ENCODE measurements at places on chromosomes 6 and 20.

DNA sequence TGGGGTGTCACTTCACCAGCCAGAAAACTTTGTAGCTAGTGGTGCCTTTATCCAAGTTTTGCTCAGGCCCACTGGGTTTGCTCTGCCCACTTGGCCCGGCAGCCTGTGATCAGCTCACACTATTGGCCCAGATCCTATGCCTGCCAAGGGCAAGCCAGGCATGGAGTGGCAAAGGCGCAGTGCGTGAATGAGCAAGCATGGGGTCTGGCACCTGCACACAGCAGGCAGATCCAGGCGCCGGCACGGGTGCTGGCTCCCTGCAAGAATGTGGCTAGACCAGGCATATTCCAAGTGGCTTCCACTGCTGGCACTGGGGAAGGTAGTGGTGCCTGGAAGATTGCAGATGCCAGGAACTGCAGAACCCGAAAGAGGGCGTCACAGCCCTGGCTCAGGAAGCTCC lies 346.9 kb downstream of the LMBRD1 start:
- DNase-seq, result no peak

GRCh38 chr6:65671922-65672321 lies 35.1 kb downstream of the EYS start:
- no peak for DNase-seq

- peak; percentile 3 for DNase-seq
Measured at GRCh38 chr6:122610690-122611455, 668 bp downstream of the PKIB start.

- no peak for DNase-seq
Measured at GRCh38 chr20:661474-662270, 8.7 kb upstream of the SRXN1 start.

GRCh38 chr6:1622220-1622850 lies 12.6 kb downstream of the FOXC1 start:
- no peak for DNase-seq

DNA sequence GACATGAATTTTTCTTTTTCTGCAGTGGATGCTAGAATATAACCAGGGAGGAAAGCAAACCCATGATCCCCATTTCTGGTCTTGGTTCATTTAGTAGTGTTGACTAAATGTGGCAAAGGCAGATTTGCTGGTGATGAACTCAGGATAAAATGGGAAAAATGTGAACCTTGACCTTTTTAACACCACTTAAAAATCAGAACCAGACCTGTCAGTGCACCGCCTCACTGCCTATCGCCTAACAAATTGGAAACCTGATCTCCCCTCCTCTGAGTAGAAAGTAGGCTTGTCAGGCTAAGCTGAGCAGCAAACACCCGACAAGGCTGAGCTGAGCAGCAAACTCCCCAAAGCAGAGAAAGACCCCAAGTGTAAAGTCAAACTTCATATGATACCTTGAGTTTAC lies 254.8 kb downstream of the FOXC1 start:
- no peak for DNase-seq

- no peak for DNase-seq
Measured at GRCh38 chr6:2770171-2770570, 5.0 kb downstream of the WRNIP1 start.

- DNase-seq, result no peak
Measured at GRCh38 chr6:126477678-126478077, 137.8 kb downstream of the CENPW start.

GRCh38 chr20:38152621-38153221 lies 12.3 kb downstream of the TGM2 start:
- no peak for DNase-seq

DNA sequence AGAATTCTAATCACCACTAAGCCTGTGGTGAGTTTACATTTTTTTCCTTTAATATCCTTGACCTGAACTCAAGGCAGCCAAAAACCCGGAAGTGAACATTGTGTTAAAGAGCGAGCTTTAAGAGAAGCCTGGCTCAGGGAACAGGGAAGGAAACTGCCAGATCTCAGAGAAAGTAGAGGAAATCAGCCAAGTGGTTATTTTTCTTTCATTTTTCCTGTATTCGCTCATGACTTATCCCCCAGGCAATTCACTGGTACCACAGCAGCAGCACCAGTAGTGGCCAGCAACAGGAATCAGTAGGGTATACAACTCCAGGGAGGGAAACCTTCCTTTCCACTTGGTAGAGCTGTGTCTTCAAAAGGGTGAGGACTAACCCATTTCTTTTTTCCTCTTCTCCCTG lies 89.6 kb upstream of the HMGCLL1 start:
- no peak for DNase-seq

DNA sequence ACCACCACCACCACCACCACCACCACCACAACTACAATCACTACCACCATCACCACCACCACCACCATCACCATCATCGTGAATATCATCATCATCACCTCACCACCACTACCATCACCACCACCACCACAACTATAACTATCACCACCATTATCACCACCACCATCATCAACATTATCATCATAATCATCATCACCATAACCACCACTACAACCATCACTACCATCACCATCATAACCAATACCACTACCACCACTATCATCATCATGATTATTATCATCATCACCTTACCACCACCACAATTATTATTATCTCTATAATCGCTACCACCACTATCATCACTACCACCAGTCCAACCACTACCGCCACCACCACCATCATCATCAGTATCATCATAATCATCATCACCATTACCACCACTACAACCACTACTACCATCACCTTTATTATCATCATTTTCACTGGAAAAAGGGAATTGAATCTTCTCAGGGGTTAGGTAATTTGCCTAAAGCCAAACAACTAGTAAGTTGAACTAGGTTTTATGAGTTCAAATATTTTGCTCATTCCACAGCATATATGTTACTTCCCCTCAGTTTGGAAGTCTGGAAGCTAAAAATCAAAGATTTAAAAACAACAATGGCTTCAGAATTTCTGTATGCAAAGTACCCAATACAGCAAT lies 8.3 kb downstream of the RIPOR2 start:
- DNase-seq, result peak; percentile 54

- peak; percentile 86 for DNase-seq
Measured at GRCh38 chr6:11496152-11497060, 41.1 kb upstream of the TMEM170B start.

- DNase-seq, result peak; percentile 50
Measured at GRCh38 chr6:160534050-160534696, 129.9 kb downstream of the LPA start.
